ENCODE measurements at places on chromosomes 4 and X. TPM values are rescaled to one million over a fixed set of nuclear protein-coding genes. Genes with fewer than 3 reads are reported as not detected.
A peak's percentile ranks its signal among the peaks of the same experiment; 100 is the strongest.

- DNase-seq, result no peak
- no peaks in the 10 kb centered on the region for H3K4me1 ChIP-seq
- H3K36me3 ChIP-seq, result no peaks in the 10 kb centered on the region
- no peak overlapping the region for H3K27ac ChIP-seq
Observed at GRCh38 chrX:136047969-136048368, 62.7 kb downstream of the SLC9A6 start.

DNA sequence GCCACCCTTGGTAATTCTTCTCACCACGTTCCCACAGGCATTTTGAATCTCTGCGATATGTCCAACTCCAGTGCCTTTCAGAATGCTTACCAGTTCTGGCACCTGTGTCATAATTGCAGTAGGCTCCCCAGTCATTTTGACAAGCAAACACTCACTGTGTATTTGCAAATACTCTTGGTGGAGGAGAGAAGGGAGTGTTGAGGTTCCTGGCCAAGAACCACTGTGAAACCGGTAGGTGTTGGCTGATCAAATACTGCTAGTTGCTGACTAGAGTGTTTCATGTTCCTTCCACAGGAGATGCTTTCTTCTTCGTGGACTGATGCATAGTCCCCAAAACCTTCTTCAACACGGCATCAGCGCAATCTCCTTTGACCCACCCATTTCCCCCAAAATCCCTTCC, 16.0 kb upstream of the NLGN4X start:
- H3K27ac ChIP-seq, result no peak overlapping the region
- H3K4me1 ChIP-seq, result no peaks in the 10 kb centered on the region
- DNase-seq, result no peak
- no peaks in the 10 kb centered on the region for H3K36me3 ChIP-seq

Gene STAG2
- 20.6 TPM for polyA plus RNA-seq

- DNase-seq, result no peak
- H3K27me3 ChIP-seq, result no peaks in the 10 kb centered on the region
- H3K4me3 ChIP-seq, result no peak overlapping the region
- H3K27ac ChIP-seq, result no peak overlapping the region
Observed at GRCh38 chrX:26783512-26784225, 567.7 kb downstream of the MAGEB5 start.

Gene SH2D1A
- 0.24 TPM for polyA plus RNA-seq

Gene F8A3
- not detected for polyA plus RNA-seq

- H3K4me1 ChIP-seq, result no peaks in the 10 kb centered on the region
- no peaks in the 10 kb centered on the region for H3K27me3 ChIP-seq
- H3K36me3 ChIP-seq, result no peaks in the 10 kb centered on the region
Observed at GRCh38 chrX:24229976-24230375, 80.4 kb downstream of the ZFX start.

DNA sequence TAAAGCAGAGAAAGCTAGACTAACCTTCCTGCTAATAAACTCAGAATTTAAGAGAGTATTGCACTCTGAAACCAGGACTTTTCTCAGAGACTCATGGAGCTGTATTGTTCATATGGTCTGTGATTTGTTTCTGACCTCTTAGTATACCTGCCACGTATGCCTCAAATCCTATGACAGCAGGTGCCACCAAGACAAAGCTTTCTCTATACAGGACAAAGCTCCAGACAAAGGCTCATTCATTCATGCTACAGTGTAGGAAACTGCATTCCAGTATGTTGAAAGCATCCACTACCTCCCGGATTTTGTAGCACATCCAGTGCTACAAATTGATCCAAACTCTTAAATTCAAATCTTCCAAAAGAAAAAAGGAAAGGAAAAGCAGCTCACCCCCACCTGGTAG, 178.3 kb downstream of the CHIC2 start:
- H3K4me1 ChIP-seq, result no peaks in the 10 kb centered on the region
- H3K27ac ChIP-seq, result no peak overlapping the region
- H3K27me3 ChIP-seq, result no peaks in the 10 kb centered on the region
- no peak for DNase-seq
- H3K4me3 ChIP-seq, result no peak overlapping the region
- no peaks in the 10 kb centered on the region for H3K36me3 ChIP-seq

GRCh38 chr4:15690020-15690809, 8.6 kb downstream of the FAM200B start:
- peak overlapping the region; percentile 83 for H3K27ac ChIP-seq
- peaks cover 75% of the 10 kb centered on the region for H3K4me1 ChIP-seq
- no peaks in the 10 kb centered on the region for H3K27me3 ChIP-seq
- H3K4me3 ChIP-seq, result peak overlapping the region; percentile 49
- H3K36me3 ChIP-seq, result peaks cover 4% of the 10 kb centered on the region

GRCh38 chr4:57270346-57270745, 160.2 kb upstream of the IGFBP7 start:
- no peaks in the 10 kb centered on the region for H3K36me3 ChIP-seq
- no peak for DNase-seq
- no peaks in the 10 kb centered on the region for H3K27me3 ChIP-seq
- no peak overlapping the region for H3K27ac ChIP-seq

Gene GAR1
- 4.7 TPM for polyA plus RNA-seq

- H3K4me1 ChIP-seq, result peaks cover 4% of the 10 kb centered on the region
- peak; percentile 61 for DNase-seq
- H3K27me3 ChIP-seq, result no peaks in the 10 kb centered on the region
- peak overlapping the region; percentile 38 for H3K4me3 ChIP-seq
Observed at GRCh38 chrX:71492231-71493065, 40.5 kb upstream of the OGT start.

DNA sequence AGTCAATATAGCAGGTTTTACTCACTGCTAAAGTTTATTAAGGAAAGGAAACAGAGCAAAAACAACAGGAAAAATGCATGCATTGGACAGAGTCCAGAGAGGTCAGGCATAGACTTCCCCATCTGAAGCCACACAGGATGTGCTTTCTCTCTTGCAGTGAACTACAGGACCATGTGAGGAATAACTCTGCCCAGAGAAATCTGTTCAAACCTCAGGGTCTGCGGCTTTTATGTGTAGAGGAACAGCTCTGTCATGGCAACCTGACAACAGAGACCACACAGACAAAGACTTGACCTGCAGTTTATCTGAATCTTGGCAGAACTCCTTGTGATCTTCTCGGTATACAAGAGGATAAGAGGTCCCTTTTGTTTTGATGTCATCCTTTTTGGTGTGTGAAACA, 46.3 kb upstream of the LONRF3 start:
- no peak overlapping the region for H3K4me3 ChIP-seq
- H3K27ac ChIP-seq, result no peak overlapping the region
- H3K27me3 ChIP-seq, result no peaks in the 10 kb centered on the region
- no peaks in the 10 kb centered on the region for H3K36me3 ChIP-seq
- no peaks in the 10 kb centered on the region for H3K4me1 ChIP-seq
- no peak for DNase-seq

DNA sequence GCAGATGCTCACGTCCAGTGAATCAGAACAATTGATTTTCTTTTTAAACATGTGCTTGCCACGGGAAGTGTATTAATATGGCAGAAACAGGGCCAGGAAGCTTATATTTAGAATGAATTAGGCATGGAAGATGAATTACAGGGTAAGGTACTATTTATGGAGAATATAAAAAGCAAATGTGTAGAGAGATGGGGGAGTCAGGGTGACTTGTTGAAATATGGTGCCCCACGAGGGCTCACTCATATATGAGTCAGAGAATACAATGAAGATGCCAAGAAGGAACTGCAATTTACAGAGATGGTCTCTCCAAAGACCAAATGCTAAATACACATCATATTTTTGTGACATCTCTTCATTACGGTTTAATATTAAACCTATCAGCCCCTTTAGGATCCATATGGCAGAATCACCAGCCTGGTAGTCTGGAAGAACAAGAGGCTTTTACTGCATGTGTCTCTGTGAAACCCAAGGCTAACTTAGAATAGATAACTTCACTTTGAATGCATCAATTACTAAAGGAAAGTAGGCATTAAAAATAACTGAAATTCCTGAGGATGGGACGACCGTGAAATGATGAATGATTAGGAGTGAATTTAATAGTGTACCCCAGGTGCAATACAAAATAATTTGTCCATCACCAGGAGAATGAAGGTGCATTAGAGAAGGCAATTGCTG, 385.3 kb downstream of the ARHGAP24 start:
- no peaks in the 10 kb centered on the region for H3K36me3 ChIP-seq
- H3K27me3 ChIP-seq, result no peaks in the 10 kb centered on the region
- H3K4me1 ChIP-seq, result no peaks in the 10 kb centered on the region
- H3K27ac ChIP-seq, result no peak overlapping the region

Gene HDX
- polyA plus RNA-seq, result 1.0 TPM

DNA sequence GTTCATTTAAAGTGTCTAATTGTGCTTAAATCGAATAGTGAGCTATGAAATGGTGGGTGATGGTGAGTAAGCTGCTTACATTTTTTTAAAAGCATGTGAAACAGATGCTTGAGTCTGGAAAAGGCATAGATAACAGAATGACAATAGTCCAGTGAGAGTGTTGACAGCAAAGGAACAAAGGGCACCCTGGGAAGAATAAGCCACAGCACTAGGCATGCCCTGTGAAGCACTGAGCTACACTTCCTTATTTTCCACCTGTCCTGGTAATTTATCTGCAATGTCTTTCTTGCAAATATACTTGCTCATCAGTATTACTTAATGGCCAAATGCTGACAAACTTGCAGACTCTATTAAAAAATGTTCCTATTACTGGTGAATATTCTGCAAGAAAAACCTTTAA, 168.7 kb downstream of the PRDM5 start:
- H3K36me3 ChIP-seq, result no peaks in the 10 kb centered on the region
- H3K27ac ChIP-seq, result no peak overlapping the region
- no peaks in the 10 kb centered on the region for H3K27me3 ChIP-seq

- no peak overlapping the region for H3K27ac ChIP-seq
- no peaks in the 10 kb centered on the region for H3K36me3 ChIP-seq
- H3K4me3 ChIP-seq, result no peak overlapping the region
- H3K4me1 ChIP-seq, result peaks cover 9% of the 10 kb centered on the region
Observed at GRCh38 chrX:39724544-39724943, 373.2 kb downstream of the BCOR start.

Gene RENBP
- 139 TPM for polyA plus RNA-seq

DNA sequence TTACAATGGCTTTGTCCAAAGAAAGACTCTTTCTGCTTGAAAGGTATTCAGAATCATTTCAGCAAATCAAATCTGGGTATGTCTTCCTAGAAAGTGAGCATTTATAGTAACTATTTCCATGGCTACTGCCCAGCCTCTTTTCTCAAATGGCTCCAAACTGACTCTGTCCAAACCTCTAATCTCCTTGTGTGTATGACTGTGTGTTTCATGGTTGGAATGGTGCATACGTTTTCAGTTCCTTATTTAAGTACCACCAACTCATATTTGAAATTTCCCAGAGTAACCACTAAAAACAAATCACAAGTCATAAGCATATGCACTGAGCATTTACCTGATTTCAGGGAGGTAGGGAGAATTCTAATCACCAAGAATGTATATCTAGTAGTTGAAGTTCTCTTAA, 106.0 kb downstream of the TMEM144 start:
- H3K27ac ChIP-seq, result no peak overlapping the region
- H3K4me3 ChIP-seq, result no peak overlapping the region
- DNase-seq, result no peak
- no peaks in the 10 kb centered on the region for H3K27me3 ChIP-seq
- H3K36me3 ChIP-seq, result no peaks in the 10 kb centered on the region
- no peaks in the 10 kb centered on the region for H3K4me1 ChIP-seq

- no peak overlapping the region for H3K4me3 ChIP-seq
- H3K36me3 ChIP-seq, result no peaks in the 10 kb centered on the region
- DNase-seq, result no peak
- no peaks in the 10 kb centered on the region for H3K27me3 ChIP-seq
- no peak overlapping the region for H3K27ac ChIP-seq
Observed at GRCh38 chr4:106444557-106444956, 76.0 kb upstream of the GIMD1 start.

Gene CTBP1
- polyA plus RNA-seq, result 21.3 TPM

Gene BTC
- not detected for polyA plus RNA-seq

DNA sequence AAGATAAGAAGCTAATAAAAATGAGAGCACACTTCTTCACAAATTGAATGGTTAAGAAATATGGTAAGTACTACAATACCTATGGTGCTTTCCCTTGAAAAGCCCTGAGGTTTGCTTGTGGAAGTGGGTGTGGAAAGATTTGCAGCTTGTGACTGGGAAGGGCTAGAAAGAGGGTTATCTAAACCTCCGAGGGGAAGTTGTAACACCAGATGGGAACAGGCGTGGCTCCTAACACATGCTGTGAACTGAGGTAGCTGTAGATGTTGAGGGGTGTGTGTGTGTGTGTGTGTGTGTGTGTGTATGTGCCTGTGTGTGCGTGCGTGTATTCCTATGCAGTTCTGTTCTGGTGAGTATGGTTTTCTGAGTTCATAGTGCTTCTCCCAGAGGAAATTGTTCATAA, 21.5 kb downstream of the FRMPD4 start:
- no peak overlapping the region for H3K4me3 ChIP-seq
- no peaks in the 10 kb centered on the region for H3K4me1 ChIP-seq
- H3K27ac ChIP-seq, result no peak overlapping the region
- DNase-seq, result no peak
- H3K36me3 ChIP-seq, result no peaks in the 10 kb centered on the region

Gene PRPS2
- 17.3 TPM for polyA plus RNA-seq

Gene LUZP4
- not detected for polyA plus RNA-seq
